ENCODE measurements at places on chromosomes 11 and 22.

DNA sequence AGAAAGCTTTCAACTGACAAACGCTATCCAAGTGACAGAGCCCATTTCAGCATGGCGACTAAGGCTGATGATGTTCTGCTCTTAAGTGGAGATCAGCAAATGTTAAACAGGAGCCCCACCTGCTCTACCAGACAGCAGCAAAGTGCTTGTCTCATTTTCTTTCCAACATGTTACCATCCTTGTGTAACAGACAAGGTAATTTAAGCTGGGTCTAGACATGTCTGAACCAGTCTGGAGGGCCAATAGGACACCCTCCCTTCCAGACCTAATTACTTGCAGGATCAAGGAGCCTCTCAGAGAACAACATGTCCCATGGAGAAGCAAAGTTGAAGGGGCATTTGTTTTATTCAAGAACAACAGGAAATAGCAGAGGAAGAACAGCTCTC lies 3.9 kb upstream of the LMO2 start:
- DNase-seq = no peak

- DNase-seq = no peak
Measured at GRCh38 chr22:22343581-22344296, 99.2 kb downstream of the VPREB1 start.

- DNase-seq = no peak
Measured at GRCh38 chr11:8527939-8528338, 66.1 kb downstream of the STK33 start.

DNA sequence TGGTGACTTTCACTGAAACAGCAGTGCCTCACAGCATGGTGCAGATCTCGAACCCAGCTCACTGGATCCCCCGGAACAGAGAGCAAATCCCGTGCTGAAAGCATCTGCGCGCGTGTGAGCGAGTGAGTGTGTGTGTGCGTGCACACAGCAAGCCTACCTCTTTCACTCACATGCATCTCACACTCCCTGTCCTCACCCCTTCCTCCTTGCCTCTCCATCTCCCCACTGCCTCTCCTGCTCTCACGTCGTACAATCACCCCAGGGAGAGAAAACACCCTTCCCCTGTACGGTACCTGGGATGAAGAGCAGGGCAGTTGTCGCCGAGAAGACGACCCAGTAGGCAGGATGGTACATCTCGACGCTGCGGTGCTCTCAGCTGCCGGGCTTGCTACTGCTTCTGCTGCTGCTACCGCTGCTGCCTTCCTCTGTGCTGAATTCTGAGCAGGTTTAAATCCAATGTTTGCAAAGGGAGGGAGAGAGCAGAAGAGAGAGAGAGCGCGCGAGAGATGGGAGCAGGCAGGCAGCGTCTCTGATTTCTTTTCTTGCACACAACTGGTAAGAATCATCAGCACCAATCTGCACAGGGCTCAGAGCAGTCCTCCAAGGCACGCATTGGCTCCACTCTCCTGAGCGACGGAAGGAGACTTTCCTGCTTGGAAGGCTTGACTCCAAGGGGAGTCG lies at the start of gene OPCML:
OPCML (minus strand) TSS at position 531 of the 681 bp plus-strand sequence.
- no peak for DNase-seq

- peak; percentile 72 for DNase-seq
Measured at GRCh38 chr11:70399681-70400112, 1.4 kb downstream of the CTTN start.

Data from HFF-Myc (cell line).